ENCODE measurements at places on chromosomes 12 and 14.
A peak's percentile ranks its signal among the peaks of the same experiment; 100 is the strongest.

DNA sequence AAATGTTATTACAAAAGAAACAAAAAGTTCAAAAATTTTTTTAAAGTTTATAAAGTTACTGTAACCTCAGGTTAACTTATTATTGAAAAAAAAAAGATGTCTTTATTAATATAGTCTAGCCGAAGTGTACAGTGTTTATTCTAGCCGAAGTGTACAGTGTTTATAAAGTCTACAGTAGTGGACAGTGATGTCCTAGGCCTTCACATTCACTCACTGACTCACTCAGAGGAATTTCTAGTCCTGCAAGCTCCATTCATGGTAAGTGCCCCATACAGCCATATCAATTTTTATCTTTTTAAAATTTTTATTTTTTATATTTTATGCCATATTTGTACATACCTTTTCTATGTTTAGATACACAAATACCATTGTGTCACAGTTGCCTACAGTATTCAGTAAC, 10.4 kb downstream of the ATG2B start:
- DNase-seq = no peak

DNA sequence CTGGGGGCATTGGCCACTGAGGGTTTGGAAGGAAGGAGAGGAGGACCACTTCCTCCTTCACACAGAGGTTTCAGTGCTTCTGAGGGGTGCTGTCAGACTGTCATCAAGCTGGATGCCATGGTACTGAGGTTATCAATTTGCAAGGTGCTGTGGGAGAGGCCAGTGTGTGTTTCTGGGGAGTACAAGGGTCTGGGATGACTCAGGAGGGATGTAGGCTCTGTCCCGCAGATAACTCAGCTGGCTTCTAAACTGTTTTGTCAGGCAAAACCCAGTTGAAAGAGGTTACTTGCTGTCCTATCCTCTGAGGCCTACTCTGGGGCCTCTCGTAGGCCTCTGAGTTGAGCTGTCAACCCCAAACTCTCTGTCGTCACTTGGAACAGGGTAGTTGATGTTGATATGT, 22.8 kb downstream of the ADCK1 start:
- no peak for DNase-seq

DNA sequence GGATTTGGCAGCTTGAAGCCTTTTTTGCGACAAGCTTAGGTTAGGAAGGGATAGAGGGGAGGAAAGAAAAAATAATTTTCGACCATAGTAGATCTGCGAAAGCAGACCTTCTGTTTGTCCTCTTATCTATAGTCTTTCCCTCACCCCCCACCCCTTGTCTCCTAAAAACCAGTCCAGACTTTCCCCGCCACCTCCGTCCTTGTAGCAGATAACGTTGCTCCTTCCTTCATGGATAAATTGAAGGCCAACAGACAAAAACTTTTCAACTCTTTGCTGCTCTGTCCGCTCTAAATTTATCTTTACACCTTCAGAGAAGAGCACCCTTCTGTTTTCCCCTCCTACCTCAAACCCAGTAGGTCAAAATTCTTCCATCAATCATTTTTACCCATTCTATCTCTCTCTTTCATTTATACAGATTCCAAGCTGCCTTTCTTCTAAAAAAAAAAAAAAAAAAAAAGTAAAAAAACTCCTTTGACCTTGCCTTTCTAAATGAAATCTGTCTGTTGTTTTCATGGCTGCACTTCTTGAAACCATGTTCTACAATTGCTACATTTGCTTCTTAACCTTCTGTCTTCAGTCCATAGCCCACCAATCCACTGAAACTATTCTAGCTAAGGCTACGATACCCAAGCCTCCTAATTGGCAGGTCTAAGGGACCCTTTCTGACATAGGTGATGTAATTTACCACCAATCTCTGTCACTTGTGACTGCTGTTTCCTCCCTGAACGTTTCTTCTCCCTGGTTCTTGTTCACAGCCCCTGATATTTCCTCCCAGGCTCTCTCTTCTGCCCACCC, 11.1 kb upstream of the NEMF start:
- no peak for DNase-seq

DNA sequence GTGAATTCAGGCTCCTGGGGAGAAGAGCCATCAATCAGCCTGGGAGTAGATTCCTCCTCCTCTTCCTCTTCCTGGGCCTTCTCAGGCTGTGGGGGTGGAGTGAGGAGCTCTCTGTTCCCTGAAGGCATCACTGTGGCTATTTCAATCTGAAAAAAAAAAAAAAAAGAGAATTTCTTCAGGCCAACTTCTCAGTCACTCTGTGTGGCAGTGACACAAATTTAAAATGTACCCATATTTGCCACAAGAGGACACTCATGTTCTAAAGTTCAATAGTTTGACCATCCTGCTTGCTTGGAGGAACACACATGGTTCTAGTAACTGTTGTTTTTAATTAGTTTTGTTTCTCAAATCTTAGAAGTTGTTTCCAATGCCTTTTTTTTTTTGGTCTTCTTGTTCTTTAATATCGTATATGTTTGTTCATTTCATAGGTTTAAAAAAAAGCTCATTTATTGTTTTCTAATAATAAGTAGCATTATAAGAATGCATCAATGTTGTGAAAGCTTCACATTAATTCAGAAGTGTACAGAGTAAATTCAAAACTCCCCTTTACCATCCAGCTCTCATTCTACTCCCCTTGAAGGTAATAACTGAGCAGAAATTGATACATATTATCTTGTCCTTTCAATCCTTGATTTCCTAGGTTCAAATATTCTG, 23.3 kb upstream of the CCER1 start:
- peak; percentile 33 for DNase-seq

GRCh38 chr14:72745546-72745945, 148.4 kb downstream of the DPF3 start:
- no peak for DNase-seq

DNA sequence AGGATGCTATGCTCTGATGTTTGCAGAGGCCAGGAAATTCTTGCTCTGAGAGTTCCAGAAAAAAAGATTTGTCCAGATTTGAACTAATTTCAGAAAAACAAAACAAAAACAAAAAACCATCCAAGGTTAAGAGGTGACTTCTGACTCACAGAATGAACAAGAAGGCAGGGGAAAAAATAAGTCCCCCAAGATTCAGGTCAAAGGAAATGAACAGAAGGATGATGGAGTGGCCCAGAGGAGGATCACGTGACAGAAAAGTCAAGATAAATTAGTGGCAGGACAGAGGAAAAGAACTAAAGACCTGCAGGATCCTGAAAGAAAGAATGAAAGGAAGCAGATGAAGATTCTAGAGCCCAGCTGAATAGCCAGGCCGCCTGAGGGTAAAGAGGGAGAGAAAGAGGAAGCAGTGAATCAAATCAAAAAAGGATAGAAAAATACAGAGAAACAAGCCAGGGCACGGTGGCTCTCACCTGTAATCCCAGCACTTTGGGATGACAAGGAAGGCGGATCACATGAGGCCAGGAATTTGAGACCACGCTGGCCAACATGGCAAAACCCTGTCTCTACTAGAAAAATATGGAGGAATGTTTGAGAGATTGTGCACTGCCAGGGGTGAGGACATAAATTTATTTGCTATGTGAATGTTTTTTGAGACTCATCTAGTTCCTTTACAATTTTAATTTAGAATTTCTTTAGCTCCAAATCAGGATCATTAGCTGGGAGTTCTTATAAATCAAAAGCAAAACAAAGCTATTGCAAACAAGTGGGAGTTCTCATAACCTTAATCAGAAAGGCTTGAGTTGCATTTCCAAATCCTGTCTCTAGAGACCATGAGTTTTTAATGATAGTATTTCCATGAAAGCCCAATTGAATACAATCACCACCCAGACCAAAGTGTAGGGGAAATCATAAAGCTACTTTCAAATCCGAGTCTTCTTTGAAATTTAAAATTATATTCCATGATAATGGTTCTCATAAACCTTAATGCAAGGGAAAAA, 217.1 kb upstream of the PLEKHG7 start:
- DNase-seq = no peak

DNA sequence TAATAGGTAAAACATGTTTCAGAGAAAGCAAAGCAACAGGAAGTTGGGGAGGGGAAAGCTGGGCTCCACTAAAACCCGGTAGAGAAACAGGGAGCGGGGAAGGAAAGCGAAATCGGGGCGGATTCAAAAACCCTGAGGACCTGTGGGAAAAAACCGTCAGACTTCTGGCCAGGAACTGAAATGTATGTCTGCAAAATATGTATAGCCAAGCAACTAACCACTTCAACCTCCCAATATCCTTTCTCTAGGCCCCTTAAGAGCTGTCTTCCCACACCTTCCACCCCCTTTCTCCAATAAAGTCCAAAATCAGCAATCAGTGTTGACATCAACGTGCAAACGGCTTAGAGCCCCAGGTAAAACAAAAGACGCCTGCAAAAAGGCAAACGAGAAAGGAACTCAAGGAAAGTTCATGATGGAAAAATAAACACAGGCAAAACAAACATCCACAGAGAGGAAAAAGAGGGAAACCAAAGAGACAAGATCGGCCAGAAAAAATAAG, 32.8 kb downstream of the SIX1 start:
- DNase-seq = no peak

- DNase-seq = no peak
These were observed 69.9 kb downstream of the RBM19 start for GRCh38 chr12:113896194-113896593.

- no peak for DNase-seq
These were observed 75.0 kb downstream of the PRMT8 start for GRCh38 chr12:3565985-3566384.

DNA sequence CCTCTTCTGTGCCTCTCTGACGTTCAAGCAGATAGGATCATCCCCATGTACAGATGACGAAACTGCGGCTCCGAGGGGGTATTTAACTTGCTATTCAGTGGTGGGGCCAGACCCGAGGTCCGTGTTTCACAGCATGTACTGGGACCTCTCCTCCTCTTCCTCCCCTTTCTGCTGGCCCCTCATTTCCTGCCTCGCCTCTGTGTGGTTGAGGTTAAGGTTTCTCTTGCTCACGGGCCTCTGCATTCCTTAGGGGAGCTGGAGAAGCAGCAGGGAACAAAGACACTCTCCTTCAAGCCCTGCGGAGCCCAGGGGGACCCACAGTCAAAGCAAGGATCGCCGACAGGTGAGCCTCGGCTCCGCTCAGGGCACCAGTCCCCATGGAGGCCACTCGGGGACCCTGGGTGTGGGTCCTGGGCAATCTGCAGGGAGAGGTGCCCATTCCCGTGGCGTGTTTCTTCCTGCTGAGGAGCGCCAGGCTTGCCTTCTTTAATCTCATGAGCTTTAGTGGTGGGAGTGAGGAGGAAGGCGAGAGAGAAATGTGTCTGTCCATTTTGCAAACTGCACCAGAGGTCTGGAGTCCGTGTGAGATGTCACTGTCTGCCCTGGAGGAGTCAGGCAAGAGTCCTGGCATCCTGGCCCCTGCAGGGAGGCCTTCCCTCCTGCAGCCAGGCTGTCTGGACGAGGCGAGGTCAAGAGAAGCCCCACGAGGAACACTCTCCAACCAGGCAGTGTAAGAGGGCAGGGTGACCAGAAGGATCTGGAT, 45.0 kb downstream of the SLC6A12 start:
- no peak for DNase-seq

GRCh38 chr12:113660936-113661335, 189.3 kb upstream of the LHX5 start:
- no peak for DNase-seq

DNA sequence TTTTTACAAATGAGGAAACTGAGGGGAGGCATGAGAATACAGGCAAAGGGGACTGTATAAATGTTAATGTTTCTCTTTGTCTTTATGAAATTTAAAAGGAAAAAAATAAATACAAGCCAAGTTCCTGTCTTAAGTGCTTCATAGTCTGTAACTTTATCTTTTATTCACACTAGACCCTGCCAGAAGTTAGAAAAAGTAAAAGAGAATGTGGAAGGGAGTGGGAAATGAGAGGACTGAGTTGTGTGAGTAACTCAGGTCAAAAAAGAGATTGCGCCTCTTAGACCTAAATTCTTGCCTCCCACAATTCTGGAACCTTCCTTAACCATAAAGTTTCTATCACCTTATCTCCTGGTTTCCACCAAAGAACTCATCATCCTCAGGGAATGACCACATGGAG, 141.1 kb downstream of the KICS2 start:
- no peak for DNase-seq

- DNase-seq = no peak
These were observed 63.5 kb downstream of the ST8SIA1 start for GRCh38 chr12:22271023-22271422.

GRCh38 chr14:24954037-24954699, 95.8 kb downstream of the STXBP6 start:
- DNase-seq = no peak

DNA sequence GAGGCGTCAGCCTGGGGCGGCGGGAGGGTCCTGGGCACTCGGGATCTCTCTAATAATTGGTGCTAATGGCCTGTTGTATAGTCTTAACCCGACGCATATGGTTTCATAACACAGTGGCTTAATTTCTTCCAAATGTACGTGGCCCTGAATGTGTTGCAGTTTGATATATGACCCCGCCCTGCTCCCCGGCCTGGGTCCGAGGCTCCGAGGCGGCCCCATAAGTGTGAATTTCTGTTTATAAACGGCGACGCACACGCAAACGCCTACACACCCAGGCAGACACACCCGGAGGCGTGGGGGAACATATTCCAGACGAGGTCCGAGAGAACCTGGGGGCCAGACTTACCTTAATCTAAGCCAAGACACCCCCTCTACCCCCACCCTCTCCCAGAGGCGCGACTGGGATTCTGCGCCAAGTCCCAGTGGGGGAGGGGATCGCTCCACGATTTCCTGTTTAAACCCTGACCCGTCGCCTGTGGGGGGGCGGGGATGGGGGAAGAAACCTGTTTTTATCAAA, 9.7 kb upstream of the HOXC6 start:
- DNase-seq = no peak

- no peak for DNase-seq
These were observed 1.1 kb downstream of the SMIM10L1 start for GRCh38 chr12:11171969-11172675.

GRCh38 chr12:1853716-1854115, 33.4 kb downstream of the LRTM2 start:
- DNase-seq = no peak

DNA sequence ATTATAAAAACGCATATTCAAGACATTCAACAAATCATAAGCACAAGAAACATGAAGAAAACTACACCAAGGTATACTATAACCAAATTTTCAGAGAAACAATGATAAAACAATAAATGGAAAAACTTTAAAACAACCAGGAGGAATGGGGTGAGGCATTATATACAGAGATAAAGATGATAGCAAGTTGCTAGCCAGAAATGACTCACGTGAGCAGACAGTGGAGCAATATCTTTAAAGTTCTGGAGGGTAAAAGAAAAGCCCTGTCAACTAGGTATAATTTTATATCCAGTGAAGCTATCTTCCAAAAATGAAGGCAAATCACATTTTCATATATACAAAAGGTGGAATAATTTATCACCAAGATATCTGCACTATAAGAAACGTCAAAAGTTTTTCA, 97.8 kb upstream of the PCED1B start:
- no peak for DNase-seq

DNA sequence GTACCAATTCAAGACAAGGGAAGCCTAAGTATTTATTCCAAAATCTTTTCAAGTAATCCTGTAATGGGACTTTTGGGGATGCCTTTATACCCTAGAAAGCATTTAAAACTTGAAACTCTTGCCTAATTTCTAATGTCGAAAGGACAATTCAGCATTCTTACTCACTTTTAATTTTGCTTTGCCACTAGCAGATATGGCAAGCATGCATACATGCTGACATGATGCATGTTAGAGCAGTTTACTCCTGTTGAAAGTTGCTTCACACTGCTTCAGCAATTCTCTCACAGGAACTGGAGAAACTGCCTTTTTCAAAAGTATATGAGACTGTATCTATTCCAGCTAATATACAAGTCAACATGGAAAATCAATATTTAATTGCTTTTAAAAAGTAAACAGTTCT, 79.9 kb downstream of the TAOK3 start:
- DNase-seq = no peak

GRCh38 chr12:46811185-46811584, 14.6 kb downstream of the SLC38A4 start:
- DNase-seq = no peak
